ENCODE measurements at places on chromosomes 1 and 21. TPM values are rescaled to one million over a fixed set of nuclear protein-coding genes. Genes with fewer than 3 reads are reported as not detected.
A peak's percentile ranks its signal among the peaks of the same experiment; 100 is the strongest.

DNA sequence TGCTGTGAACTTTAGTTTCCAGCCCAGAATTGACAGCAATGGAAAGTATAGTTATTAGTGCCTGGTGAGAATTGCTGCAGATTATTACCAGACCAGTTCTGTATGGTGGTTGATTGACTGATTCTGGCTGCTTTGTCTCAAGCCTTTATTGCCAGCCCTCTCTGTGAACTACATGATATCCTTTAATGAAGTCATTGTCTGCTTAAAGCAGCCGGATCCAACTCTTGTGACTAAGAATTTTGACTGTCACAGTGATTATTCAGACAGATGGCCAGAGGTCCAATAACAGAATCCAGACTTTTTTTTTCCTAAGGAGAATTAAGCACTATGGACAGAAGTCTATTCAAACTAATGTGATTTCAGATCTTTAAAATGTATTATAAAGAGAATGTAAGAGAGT is 1548.6 kb upstream of the B3GALT2 start:
- DNase-seq = no peak
- peaks cover 5% of the 10 kb centered on the region for H3K27me3 ChIP-seq
- no peaks in the 10 kb centered on the region for H3K4me1 ChIP-seq
- H3K36me3 ChIP-seq = no peaks in the 10 kb centered on the region

DNA sequence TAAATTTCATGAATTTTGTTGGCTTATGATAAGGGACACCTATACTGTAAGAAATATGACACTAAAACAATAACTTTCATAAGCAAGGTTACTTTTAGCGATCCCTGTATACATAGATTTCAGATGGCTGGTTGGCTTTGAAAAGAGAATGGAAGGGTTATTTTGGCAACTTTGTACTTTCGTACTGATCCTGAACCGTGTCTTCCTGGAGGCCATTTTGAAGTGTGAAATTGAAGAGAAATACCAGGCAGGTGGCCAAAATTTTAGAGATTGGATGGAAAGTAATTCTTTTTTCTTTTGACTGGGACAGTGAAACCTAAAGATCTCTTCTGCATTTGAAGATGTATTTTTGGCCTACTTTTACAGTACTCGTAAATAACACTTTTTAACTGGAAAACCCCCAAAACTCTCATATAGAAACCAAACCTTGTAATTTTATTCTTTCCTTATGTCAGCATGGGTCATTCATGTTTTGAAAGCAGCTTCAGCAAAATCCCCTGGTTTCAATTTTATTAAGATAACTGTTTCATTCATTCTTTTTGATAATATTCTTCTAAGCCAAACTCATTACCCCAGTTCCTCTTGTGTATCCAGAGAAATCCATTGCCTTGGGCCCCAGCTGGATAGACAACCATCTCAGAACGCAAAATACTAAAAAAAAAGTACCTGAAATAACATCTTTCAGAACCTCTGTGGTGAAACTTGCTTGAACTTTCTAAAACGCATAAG is 38.4 kb upstream of the ZNF281 start:
- no peaks in the 10 kb centered on the region for H3K27me3 ChIP-seq
- no peak for DNase-seq
- H3K27ac ChIP-seq = no peak overlapping the region
- no peaks in the 10 kb centered on the region for H3K36me3 ChIP-seq
- H3K4me3 ChIP-seq = no peak overlapping the region

DNA sequence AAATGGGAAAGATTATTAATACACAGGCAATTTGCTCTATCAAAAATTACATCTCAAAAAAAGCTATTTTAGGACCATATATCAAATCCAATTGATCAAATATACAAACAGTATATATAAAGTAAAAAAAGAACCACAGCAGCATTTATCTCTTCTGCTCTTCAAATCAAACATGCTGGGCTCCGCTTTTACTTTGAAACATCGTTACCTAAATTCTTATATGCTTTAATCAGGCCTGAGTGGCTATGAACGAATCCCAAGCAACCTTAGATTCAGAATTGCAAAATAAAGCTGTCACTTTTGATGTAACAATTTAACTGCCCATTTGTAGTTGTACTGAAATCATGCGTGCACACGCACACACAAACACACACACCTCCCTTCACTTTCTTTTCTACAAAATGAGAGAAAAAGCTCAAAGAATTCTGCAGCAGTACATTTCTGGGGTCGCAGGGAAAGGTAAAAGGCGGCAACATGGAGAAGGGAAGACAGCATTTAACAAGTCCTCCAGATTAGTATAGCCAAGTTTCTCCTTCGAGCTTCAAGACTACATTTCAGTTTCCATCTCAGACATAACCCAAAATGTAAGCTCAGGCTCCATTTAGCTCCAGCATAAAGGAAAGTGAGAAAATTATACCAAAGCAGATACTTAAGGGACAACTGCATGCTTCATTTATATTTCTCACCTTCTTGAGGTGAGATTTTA is 92.2 kb upstream of the TTC39A start:
- peaks cover 47% of the 10 kb centered on the region for H3K4me1 ChIP-seq
- H3K27ac ChIP-seq = peak overlapping the region; percentile 75
- peaks cover 25% of the 10 kb centered on the region for H3K36me3 ChIP-seq
- no peak overlapping the region for H3K4me3 ChIP-seq
- no peak for DNase-seq

DNA sequence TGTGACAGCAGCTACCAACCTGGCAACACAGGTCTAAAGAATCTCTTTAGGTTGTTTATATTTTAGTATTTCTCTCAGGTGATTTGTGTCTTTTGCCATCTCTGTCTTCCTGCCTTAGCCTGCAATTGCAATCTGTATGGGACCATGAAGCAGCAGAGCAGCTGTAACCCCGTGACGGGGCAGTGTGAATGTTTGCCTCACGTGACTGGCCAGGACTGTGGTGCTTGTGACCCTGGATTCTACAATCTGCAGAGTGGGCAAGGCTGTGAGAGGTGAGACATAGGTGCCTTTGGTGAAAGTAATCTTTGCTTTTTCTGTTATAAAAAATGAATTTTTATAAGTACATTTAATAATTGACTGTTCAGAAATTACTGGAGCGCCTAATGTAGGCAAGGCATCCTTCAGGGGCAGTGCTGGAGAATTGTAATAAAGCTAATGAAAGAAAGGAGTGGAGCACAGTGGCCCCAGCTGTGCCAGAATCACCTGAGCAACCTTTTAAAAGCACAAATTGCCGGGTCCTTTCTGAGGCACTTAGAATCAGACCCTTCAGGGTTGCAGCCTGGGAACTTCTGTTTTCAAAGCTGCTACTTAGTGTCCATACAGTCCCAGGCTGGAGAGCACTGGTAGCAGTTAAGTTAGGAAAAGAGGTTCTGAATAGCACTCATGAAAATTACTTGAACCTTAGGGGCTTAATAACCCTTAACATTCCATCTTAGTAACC is 60.6 kb upstream of the LAMC2 start:
- no peak overlapping the region for H3K27ac ChIP-seq
- H3K36me3 ChIP-seq = peaks cover 77% of the 10 kb centered on the region
- no peaks in the 10 kb centered on the region for H3K4me1 ChIP-seq
- H3K27me3 ChIP-seq = no peaks in the 10 kb centered on the region

The PTPN22 gene
- total RNA-seq = not detected

DNA sequence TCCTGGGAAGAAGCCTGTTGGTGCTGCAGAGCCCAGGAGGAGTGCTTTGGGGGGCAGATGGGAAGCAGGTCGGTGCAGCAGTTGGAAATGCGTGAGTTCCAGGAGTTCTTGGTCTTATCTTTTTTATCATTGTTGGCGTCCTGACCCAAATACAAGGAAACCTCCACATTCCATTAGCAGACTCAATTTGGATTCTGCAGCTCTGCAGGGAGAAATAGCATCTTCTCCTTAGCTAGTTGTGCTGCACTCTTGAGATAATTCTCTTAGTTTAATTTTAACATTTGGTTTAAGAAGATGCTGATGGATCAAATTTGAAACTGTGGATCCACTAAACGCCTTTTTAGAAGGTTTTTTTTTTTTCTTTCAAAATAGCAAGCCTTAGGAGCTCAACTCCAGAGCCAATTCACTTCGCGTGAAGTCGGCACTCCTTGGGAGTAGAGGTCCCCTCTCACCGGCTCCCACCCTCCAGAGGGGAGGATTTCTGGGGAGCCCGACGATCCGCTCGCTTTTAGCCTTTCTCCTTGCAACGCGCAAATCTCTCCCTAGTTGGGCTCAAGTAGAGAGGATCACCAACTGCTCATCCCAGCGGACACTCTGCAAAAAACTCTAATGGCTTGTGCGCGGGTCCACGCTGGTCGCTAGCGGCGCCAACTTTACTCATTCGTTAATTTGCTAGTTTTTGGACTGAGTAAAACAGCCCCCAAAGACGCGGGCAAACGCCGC is 1.3 kb downstream of the PLD5 start:
- H3K4me1 ChIP-seq = peaks cover 15% of the 10 kb centered on the region
- no peaks in the 10 kb centered on the region for H3K36me3 ChIP-seq
- no peak for DNase-seq
- peak overlapping the region; percentile 63 for H3K4me3 ChIP-seq

The SAMD13 gene
- total RNA-seq = 0.81 TPM

- no peak overlapping the region for H3K4me3 ChIP-seq
- DNase-seq = no peak
- no peaks in the 10 kb centered on the region for H3K27me3 ChIP-seq
- peaks cover 11% of the 10 kb centered on the region for H3K4me1 ChIP-seq
- H3K36me3 ChIP-seq = no peaks in the 10 kb centered on the region
Measured at GRCh38 chr1:240843798-240844197, 231.8 kb upstream of the GREM2 start.
